ENCODE measurements at places on chromosomes 5 and 9.

GRCh38 chr5:118042076-118042475 is 946.3 kb downstream of the DTWD2 start:
- no peak for DNase-seq

DNA sequence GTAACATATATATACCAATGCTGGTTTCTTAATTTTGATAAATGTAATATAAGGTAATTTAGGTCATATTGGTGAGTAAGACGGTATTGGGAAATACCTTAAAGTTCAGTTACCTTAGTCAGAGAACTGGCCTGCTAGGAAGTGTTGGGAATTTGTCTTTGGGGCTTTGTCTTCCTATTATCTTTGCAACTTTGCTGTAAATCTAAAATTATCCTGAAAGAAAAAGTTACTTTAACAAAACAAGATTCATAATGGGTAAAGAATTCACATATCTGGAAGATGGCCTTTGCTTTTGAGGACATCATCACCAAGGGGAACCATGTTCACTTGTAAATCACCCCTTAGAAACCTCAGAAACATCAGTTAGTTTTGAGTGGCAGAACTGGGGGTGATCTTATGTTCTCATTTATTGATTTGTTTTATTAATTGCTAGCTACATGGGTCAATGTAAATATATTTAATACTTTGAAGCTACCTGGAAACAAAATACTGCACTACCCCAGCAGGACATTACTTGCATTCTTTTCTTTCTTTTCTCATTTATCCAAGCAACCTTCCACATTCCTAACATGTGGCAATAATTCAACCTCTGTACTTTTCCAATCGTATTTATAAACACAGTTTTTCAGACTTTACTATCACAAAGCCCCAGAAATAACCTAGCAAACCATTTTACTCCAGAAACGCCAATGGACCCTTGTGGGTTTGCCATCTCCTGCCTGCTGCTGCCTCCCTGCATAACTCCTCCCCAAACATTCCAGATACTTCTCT is 41.4 kb downstream of the GLIS3 start:
- no peak for DNase-seq

DNA sequence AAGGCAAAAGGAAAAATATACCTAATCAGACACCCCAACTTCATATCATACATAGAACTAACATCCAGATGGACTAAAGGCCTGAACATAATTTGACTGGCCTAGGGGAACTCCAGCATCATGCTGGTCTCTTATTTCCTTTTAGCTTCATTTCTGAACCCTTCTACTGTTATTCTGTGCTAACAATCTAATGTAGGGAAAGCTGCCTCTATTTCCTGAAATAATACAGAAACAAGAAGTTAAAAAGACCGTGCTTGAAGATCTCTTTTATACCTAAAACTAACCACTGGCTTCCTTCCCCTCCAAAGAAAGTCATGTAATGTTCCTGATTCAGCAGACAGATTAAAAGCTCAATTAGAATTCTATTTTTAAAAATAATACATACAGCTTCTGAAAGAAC is 36.7 kb downstream of the LPAR1 start:
- no peak for DNase-seq

DNA sequence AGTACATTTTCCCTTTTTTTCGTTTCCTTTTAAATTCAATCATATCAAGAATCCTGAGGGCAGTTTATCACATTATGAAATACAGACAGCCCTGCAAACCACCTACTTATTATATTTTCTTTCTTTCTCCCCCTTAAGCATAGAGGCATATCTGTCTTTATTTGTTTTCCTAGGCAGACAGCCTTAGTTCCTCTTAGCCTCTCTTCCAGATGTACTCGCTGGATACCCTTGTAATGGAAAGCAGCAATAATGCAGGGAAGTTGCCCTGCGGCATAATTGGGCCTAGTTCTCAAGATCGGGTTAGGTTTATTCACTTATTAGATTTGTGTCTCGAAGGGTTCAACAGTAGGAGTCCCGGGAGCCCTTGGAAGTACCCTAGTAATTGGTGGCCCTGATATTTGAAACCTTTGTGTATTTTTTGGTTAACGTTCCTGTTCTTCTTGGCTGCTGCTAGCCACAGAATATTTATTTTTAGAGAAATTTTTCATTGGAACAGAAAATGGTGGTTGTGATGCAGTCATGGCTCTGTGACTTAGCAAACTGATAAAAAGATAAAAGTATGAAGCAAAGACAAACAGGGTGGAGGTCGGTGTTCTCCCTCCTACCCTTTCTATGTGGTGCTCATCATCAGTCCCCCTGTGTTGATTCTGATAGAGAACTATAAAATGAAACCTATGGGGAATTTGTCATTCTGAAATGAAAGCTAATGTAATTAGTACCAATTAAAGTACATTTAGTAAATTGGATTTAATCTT is 6.4 kb downstream of the TLE4 start:
- DNase-seq, result no peak

GRCh38 chr5:125659316-125660023 is 763.7 kb upstream of the GRAMD2B start:
- DNase-seq, result no peak

DNA sequence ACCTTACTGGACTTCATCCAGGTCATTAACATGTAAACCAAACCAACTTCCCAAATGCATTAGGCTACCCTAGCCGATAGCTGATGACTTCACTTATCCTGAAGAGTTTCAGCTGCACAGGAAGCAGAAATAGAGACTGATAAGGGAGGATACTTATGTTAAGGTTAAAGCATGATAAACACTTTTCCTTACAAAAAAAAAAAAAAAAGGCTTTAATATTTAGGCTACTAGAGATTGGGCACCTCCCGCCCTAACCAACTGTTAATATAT is 1.6 kb upstream of the MEF2C start:
- DNase-seq, result no peak

DNA sequence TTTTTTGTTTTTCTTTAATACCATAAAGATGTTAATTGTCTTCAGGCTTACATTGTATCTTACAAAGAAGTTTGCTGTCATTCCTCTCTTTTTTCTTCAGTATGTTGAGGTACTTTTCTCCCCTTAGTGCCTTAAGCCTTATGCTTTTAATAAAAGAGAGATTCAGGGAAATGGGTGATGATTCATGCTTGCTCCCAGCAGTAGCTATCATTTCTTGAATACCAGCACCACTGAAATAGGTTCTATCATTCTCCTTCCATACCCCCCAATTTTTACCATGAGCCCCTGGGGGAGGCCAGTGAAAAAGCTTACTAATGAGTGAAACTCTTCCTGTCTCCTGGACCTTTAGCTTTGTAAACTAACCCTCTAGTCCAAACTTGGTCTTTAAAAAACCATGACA is 165.0 kb downstream of the FBXL7 start:
- DNase-seq, result no peak

DNA sequence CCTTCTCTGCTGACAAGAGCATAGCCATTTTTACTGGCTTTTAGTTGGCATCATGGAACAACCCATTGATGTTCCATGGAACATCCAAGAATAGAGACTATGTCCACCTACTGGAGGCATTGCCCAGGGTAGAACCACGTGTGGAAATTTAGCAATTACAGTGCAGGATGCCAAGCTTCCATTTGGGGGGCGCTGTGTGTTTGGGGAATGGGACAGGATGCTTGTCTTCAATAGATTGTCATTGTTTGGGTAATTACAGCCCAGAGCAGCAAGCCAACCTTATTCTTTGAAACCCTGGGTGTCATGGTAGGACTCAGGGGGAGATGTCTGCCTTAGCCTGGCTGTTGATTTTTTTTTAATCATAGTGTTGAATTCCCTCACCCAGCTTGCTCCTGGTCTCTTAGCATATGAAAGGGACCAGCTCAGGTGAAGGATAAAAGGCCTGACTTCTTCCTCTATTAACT is 171.1 kb downstream of the DOCK2 start:
- no peak for DNase-seq

GRCh38 chr9:116267021-116267420 is 113.4 kb downstream of the PAPPA start:
- no peak for DNase-seq

DNA sequence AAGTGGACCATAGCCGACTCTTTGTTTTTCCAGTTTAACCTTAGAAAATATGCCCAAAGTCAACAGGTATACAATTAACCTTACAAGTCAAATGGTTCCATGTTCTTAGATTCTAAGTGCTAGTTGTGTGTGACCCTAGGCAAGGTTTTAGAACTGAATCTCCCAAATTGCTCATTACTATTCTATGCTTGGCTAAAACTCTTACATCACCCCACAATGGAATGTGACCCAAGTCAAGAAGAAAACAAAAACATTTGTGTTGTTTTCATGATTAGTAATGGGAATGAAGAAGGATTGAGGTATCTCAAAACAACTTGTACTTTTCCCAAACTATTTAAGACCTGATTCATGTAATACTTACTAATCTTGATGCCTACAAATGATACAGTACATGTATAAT is 159.2 kb downstream of the ARRDC3 start:
- DNase-seq, result no peak

- no peak for DNase-seq
These were observed 664.9 kb downstream of the TAF11L14 start for GRCh38 chr5:18299166-18299565.

DNA sequence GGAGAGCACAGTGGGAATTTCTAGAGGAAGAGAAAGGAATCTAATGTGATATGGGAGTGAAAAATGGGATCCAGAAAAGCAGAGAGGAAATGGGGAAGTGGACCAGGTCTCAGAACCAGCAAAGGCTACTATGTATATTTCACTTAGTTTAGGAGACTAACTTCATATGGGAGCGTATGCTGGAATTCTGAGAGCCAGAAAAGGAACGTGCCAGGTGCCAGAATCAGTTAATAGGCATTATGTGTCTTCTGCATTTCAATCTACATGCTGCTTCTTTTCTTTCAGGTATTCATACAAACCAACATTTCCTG is 28.5 kb upstream of the IFNA14 start:
- DNase-seq, result no peak

DNA sequence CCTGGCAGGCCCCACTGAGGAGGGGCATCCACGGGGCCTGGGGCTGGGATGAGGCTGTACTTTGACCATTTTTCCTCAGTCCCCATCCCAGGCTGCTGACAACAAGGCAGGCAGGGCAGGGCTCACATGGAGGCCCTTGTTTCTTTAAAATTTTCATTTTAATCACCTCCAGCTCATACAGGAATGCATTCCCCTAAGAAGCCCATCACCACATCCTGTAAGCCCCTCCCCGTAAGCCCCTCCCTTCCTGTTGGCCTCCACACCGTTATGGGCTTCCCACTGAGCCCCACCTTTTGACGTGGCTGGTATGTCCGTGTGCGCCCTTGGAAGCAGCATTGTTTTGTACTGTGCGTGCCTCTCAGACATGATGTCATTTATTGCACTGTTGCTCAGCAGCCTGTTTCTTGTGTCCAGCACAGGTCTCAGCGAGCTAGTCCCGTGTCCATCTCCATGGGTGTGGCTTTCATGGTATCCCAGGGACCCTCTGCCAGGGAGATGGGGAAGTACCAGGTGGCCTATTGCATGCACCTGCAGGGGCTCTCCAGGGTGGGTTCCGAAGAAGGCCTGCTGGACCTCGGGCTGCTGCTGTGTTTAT is 22.4 kb downstream of the PHF2 start:
- no peak for DNase-seq

DNA sequence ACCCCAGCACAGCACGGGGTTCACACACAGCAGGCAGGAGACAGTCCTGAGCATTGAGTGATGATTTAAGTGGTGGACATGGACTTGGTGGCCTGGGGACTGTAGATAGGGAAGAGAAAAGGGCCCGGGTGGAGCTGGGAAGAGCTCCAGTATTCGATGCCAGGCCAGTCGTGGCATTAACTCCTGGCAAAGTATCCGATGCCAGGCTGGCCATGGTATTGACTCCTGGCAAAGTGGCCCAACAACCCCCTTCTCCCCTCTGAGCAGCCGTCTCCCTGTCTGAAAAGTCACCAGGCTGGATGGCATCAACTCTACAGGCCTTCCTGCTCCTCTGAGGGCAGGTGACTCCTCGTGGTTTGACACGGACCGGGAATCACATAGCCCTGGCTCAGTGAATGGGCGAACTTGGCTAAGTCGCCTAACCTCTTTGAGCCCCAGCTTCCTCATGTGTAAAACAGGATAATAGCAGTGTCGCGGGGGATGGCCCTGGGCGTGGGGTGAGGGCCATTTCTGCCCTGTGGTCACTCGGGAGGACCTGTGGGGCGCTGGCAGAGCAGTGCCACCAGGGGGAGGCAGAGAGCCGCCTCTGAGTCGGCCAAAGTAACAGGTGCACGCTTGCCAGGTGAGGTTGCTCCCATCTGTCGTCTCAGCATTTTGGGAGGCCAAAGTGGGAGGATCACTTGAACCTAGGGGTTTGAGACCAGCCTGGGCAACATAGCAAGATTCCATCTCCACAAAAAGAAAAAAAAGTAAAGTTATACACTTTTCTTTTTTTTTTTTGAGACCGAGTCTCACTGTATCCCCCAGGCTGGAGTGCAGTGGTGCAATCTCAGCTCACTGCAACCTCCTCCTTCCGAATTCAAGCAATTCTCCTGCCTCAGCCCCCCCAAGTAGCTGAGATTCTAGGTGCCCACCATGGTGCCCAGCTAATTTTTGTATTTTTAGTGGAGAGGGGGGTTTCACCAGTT is 5.7 kb upstream of the SEC16A start:
- peak; percentile 68 for DNase-seq

GRCh38 chr5:73450672-73451223 is 2.2 kb upstream of the FOXD1 start:
- no peak for DNase-seq

DNA sequence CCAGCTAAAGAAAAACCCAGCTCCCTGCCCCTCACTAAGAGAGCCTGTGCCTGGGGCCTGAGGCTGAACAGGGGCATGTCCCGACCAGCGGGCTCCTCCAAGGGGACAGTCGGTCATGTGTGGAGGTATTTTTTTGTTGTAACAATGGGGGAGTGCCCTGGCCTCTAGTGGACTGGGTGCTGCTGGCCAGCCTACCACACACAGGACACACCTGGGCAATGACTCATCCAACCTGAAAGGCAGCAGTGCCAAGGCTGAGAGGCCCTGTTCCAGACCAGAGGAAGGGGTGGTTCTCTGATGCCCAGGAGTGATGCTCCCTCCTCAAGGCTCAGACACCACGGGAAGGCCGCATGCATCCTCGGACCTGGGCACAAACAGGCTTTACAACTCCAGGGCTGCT is 181.5 kb downstream of the OLFM1 start:
- DNase-seq, result no peak

- no peak for DNase-seq
These were observed 69.0 kb downstream of the ADAMTSL1 start for GRCh38 chr9:18542837-18543405.

- no peak for DNase-seq
These were observed 296.6 kb upstream of the PCSK5 start for GRCh38 chr9:75593920-75594319.

Measured in CD4-positive, alpha-beta memory T cell (primary cell).